ENCODE measurements at places on chromosomes 16 and 17. TPM values are rescaled to one million over a fixed set of nuclear protein-coding genes. Genes with fewer than 3 reads are reported as not detected.

- no peaks in the 10 kb centered on the region for H3K36me3 ChIP-seq
- H3K27ac ChIP-seq = peak overlapping the region; percentile 43
- H3K4me3 ChIP-seq = no peak overlapping the region
- DNase-seq = no peak
- H3K27me3 ChIP-seq = no peaks in the 10 kb centered on the region
Observed at GRCh38 chr16:19131825-19132218, 18.1 kb downstream of the ITPRIPL2 start.

- no peak overlapping the region for H3K27ac ChIP-seq
- DNase-seq = peak; percentile 67
- peaks cover 8% of the 10 kb centered on the region for H3K4me1 ChIP-seq
- H3K4me3 ChIP-seq = no peak overlapping the region
Observed at GRCh38 chr16:71367241-71367976, 8.9 kb downstream of the CALB2 start.

DNA sequence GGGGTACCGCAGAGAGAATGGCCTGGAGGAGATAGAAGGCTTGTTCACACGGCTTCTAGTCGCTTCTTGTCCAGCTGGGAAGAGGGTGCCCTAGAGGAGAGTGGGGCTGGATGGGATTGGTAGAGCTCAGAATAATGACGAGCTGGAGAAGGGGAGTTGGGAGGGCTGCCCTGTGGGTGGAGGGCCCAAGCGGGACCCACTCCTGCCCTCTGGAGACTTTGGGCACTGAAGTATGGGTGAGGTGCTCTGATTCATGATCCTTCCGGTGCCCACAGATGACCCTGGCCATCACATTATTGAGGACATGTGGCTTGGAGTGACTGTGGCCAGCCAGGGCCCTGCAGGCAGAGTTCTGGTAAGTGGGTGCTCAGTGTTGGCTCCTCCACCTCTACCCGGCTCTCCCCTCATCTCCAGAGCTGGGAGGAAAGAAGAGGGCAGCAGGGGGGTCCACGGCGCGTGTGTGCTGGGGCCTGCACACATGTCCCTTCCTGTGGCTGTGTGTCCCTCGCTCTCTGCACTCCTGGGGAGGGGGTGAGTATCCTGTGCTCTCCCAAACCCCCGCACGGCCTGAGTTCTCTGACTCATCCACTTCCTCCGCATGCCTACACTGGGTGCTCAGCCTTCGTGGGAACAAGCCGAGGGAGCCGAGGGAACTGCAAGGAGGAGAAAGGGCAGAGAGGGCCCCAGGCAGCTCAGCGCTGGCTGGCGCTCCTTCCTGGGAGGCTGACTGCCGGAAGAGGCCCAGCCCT lies 8.5 kb downstream of the ITGA3 start:
- no peak overlapping the region for H3K4me3 ChIP-seq
- peaks cover 26% of the 10 kb centered on the region for H3K4me1 ChIP-seq
- H3K27me3 ChIP-seq = no peaks in the 10 kb centered on the region
- H3K27ac ChIP-seq = no peak overlapping the region

The IFT20 gene
- total RNA-seq = 67.9 TPM

- no peak for DNase-seq
- H3K27me3 ChIP-seq = no peaks in the 10 kb centered on the region
- no peak overlapping the region for H3K4me3 ChIP-seq
Observed at GRCh38 chr17:66542129-66542966, 239.9 kb downstream of the PRKCA start.

GRCh38 chr17:62760059-62760944 lies 47.8 kb downstream of the MARCHF10 start:
- no peaks in the 10 kb centered on the region for H3K36me3 ChIP-seq
- no peak for DNase-seq
- peaks cover 8% of the 10 kb centered on the region for H3K4me1 ChIP-seq
- no peaks in the 10 kb centered on the region for H3K27me3 ChIP-seq
- no peak overlapping the region for H3K27ac ChIP-seq

- no peaks in the 10 kb centered on the region for H3K27me3 ChIP-seq
- no peaks in the 10 kb centered on the region for H3K4me1 ChIP-seq
- H3K36me3 ChIP-seq = no peaks in the 10 kb centered on the region
- H3K4me3 ChIP-seq = no peak overlapping the region
- DNase-seq = no peak
- H3K27ac ChIP-seq = no peak overlapping the region
Observed at GRCh38 chr17:70078549-70078948, 3.5 kb downstream of the KCNJ16 start.

GRCh38 chr17:81996232-81996756 lies 18.9 kb downstream of the ASPSCR1 start:
- H3K4me1 ChIP-seq = peaks cover 66% of the 10 kb centered on the region
- H3K27ac ChIP-seq = no peak overlapping the region
- no peaks in the 10 kb centered on the region for H3K27me3 ChIP-seq
- H3K36me3 ChIP-seq = peaks cover 84% of the 10 kb centered on the region
- no peak for DNase-seq

The CTNS gene
- total RNA-seq = 13.6 TPM

The WDR45B gene
- 83.8 TPM for total RNA-seq

DNA sequence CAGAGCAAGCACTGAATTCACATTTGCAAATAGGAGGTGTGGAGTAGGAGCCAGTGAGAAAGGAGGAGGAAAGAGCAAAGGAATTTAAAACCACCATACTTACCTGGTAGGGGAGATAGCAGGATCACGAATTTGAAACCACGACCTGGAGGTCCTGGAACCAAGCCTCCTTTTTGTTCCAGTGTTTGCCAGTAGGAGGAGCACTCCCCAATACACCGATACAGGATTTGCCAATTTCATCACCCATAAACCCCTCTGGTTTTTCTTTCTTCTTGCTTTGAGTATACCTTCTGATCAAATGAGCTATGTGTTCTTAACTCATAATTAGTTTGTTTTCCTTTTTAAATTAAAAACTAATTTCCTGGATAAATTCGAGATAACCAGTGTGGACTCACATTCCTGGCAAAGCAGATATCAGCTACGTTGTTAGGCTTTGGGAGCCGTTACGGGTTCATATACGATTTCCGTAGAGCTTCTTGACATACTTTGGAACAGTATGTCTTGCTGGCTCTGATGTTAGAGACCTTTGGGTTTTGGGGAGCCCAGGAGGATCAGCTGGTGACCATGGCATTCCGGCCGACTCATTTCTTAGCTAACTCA lies 22.7 kb downstream of the BCO1 start:
- no peak overlapping the region for H3K4me3 ChIP-seq
- H3K36me3 ChIP-seq = no peaks in the 10 kb centered on the region
- H3K27me3 ChIP-seq = no peaks in the 10 kb centered on the region
- no peak for DNase-seq
- H3K27ac ChIP-seq = no peak overlapping the region

DNA sequence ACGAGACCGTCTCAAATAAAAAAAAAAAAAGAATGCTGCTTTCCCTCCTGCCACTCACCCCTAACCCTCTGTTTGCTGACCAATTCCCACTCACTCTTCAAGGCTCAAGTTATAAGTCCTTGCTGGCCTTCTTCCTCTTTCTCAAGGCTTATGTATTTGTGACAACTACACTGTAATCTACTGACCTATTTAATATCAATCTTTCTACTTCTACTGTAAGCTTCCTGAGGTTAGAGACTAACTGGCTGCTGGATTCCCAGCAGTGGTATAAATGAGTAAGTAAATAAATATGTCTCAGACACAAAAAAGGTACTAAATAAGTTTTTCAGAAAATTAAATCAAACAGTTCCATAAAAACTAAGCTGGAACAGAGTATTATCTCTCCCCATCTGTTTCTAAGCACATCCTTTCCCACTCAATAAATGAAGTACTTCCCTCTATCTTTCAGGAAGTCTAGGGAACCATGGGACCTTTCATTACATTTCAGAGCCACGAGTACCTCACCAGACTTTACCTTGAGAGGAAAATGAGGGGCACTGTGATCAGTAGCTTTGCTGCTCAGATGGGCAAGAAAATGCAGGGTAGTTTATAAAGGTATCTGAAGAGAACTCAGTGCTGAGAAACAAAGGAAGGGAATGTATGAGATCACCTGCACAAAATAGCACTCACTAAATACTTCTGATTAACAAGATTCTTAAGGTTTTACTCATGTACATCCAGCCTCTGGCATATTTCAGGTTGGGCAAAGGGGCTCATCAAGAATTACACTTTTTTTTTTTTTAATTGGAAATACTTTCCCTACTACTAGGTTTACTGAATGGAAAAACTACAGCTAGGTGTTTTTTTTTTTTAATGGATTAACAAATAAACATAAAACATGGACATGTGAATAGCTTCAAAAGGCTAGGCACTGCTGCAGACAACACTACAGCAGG lies 10.8 kb downstream of the SSH2 start:
- H3K4me1 ChIP-seq = no peaks in the 10 kb centered on the region
- no peak overlapping the region for H3K27ac ChIP-seq
- no peaks in the 10 kb centered on the region for H3K36me3 ChIP-seq
- H3K27me3 ChIP-seq = no peaks in the 10 kb centered on the region

The ASIC2 gene
- total RNA-seq = 26.8 TPM

All from spinal cord (tissue), 10 donors.